ENCODE measurements at places on chromosomes 12 and 14.

DNA sequence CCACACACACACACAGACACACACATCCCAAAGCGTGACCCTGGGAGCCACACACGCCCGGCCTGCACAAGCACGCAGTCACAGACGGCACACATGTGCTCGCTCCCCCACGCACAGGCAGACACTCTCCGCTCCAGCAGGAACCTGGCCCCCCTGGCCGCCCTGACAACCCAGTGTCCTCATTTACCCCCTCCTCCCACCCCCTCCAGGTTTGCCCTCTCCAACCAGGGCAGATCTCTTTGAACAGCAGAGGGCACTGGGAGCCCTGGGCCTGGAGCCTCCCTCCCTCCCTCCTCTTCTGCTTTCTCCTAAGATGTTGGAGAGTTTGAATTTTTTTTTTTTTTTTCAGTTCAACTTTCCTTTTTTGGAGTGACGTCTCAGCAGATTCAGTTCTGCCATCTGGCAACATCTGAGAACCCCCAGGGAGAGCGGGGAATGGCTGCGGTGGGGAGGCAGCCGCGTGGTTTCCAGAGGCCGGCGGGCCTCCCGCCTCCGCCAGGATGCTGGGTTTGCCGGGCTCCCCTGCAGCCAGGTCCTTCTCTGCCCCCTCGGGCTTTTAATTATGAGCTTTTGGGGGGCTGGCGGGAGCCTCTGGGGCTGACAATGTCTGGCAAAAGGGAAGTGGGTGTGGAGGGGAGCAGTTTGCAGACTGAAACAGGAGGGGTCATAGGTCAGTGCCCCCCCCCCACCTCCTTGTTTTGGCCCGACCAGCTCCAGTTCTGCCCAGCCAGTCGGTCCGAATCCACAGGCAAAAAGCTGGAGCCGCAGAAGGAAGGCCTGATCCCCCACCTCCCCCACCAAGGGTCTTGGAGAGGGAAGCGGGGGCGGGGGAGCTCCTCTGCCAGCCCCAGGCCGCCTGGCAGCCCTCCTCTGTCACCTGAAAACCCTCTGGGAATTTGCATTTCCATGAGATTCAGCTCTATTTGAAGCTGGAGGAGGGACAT, 1.3 kb upstream of the NCOR2 start:
- peak; percentile 61 for DNase-seq

GRCh38 chr12:1445807-1446206, 148.6 kb downstream of the FBXL14 start:
- no peak for DNase-seq

DNA sequence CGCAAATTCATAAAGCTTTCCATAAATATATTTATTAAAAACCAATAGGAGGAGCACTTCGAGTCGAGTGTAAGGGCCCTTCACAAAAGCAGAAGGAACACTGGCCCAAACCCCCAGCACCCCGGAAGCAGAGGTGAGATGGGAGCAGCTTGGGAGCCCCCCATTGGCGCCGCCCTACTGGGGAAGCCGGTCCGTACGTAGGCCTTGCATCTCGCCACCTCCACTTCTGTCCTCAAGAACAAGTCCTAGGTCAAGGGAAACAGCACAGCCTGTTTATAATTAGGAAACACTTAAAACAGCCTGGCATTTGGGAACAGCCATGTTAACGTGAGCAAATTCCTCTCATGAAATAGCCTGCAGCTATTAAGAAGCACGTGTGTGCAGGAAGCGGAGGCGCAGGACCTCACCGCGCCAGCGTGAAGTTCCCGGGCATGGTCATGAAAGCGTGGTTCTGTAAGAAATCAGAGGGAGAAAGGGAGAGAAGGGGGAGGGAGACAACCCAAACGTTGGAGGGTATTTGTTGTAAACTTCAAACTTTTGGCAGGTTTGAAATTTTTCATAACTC, 7.7 kb downstream of the ANKRD9 start:
- no peak for DNase-seq

DNA sequence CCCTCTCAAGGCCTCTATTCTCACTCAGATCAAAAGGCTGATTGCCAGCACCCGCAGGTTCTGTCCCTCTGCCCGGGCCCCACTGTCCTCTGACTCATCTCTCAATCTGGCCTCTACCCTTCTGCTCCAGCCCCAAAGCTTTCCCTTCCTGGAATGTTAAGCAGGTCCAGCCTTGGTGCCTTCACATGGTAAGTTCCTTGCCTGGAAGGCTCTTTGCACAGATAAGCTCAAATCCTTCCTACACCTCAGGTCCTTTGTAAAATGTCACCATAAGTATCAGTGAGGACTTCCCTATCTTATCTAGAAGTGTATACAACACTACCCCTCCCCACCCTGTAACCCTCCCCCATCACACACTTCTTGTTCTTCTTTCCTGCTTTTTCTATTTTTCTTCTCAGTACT, 22.2 kb downstream of the LPCAT3 start:
- no peak for DNase-seq

DNA sequence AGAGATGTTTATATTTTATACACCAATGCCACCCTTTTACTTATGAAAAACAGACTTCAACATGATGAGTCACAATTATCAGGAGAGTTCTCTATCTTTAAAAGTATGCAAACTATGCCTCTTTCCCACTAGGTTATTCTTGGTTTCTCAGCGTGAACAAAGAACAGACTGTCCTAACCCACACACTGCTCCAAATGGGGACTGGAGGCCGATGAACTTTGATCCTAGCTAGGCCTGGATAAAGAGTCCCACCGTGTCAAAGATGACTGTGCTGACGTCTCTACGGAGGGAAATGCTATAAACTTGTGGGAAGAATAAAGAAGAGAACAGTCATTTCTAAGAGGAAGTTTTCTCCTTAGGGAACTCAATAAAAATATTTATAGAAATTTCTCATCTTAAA, 160.1 kb downstream of the EPS8 start:
- DNase-seq: no peak

GRCh38 chr14:34038358-34039057, 87.6 kb upstream of the EGLN3 start:
- DNase-seq: no peak

DNA sequence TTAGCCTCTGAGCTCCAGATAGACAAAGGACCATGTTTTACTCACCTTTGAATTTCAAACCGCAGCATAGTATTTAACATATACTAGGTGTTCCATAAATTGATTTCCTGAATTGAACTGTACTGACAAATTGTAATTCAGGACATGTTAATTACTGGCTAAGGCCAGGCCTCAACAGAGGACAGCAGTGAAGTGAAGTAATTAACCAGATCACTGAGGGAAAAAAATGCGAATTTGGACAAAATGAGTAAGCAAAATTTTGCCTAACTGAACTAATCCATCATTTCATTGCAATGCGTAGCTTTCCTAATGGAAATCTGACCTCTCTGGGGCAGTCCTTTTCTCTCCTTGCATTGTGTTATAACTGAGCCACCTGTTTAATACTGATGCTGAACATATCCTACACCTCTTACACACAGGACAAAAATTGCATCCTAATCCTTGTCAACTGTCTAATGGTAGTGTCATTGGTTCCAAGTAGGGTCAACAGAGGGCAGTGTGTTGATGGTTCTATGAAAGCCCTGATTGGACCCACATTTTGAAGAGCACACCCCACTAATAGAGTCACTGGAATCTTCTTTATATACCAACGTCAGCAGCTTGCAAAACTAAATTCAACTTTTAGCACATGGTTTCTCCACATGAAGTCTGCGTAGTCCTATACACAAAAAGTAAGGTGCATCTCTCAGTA, 148.4 kb downstream of the SLC25A21 start:
- DNase-seq: no peak

DNA sequence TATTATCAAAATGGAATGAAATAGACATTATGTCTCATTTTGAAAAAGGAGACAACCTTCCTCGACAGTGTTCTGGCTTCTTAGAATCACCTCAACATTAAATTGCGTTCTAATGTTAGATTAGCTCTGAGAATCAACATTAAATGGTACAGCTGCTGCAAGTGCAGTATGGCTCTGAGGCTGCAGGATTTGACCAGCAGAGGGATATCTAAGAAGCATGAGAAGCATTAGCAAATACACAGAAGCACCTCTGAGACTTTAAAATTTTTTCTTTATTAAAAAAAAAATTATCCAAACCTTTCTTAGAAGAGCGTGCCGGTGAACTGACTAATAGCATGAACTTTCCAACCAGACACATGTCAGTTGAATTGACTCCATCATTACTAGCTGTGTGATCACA, 253.4 kb upstream of the LRIG3 start:
- DNase-seq: no peak

DNA sequence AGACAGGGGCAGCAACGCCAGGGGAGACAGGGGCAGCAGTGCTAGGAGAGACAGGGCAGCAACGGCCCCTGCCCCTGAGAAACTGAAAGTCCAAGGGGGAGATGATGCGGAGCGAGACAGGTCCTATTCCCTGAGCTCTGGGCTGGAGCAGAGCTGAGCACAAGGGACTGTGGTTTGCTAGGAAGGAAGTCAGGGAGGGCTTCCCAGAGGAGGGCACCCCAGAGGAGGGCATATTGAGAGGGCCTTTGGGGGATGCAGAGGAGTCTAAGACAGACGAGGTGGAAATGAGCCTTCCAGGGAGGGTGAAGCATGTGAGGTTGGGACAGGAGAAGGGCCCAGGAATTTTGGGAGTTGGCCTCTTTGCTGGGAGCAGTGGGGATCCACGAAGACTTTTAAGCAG, 52.1 kb upstream of the BEGAIN start:
- DNase-seq: no peak

GRCh38 chr12:68225576-68226476, at the start of gene IL26:
TSS of gene IL26 (minus strand) at chr12:68225810. CDS start at chr12:68225756, 54 bp downstream.
- no peak for DNase-seq

GRCh38 chr12:14408208-14408607, 42.7 kb downstream of the ATF7IP start:
- DNase-seq: no peak

- peak; percentile 61 for DNase-seq
Measured at GRCh38 chr12:32025906-32026305, 66.7 kb downstream of the RESF1 start.

GRCh38 chr14:69460093-69460701, 24.3 kb upstream of the PLEKHD1 start:
- DNase-seq: peak; percentile 53

DNA sequence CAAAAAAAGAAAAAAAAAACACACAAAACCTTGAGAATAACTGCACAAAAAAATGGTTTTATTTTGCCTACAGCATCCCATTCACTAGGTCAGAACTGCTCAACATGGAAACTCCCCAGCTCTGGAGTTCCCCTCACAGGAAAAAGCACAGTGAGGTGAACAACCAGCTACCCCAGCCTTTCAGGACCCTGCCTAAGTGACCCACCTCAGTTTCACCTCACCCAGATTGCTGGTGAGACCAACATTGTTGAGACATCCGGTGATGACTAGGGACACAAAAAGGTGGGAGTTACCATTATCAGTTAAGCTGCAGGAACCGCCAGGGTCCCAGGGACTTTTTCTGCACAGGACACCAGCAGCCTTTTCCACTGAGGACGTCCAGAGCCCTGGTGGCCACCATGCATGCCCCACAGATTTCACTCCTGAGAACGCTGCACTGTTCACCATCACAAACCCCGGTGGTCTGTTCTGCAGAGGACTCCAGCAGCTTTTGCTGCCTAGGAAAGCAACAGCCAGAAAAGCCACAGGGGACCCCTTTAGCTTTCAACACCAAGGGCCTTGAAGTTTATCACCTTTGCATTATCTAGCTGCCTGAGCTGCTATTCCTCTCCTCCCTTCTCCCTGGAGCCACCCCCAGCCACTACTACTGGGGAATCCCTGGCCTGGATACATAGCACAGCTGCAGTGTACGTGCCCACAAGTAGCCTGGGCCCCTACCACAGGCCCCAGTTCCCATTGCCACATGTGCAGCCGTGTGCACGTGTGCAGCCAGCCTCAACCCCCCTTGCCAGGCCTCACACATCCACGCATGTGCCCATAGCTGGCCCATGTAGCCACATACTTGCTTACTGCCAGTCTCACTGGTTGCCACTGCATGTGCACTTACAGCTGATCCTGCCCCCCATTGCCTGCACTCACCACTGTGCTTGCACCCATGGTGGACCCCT, 62.5 kb upstream of the FAR2 start:
- DNase-seq: no peak

DNA sequence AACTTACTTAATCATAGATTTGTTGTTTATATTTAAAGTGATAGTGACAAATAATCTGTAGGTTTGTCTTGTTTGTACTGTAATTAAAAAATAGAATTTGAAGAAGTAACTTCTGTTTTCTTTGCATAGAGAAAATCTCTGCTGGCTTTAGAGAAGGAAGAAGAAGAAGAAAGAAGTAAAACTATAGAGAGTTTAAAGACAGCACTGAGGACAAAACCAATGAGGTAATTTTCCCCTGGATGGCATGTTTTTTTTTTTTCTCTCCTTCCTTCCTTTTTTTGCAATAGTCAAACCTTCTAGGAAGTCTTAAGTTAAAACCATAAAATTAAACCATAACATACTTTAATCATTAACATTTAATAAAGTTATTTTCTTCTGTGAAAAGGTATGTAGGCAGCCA, 131.9 kb downstream of the DAAM1 start:
- DNase-seq: no peak

GRCh38 chr14:74504412-74504811, 10.8 kb downstream of the ISCA2 start:
- DNase-seq: no peak

- no peak for DNase-seq
Measured at GRCh38 chr12:48000878-48001504, 3.3 kb downstream of the COL2A1 start.

DNA sequence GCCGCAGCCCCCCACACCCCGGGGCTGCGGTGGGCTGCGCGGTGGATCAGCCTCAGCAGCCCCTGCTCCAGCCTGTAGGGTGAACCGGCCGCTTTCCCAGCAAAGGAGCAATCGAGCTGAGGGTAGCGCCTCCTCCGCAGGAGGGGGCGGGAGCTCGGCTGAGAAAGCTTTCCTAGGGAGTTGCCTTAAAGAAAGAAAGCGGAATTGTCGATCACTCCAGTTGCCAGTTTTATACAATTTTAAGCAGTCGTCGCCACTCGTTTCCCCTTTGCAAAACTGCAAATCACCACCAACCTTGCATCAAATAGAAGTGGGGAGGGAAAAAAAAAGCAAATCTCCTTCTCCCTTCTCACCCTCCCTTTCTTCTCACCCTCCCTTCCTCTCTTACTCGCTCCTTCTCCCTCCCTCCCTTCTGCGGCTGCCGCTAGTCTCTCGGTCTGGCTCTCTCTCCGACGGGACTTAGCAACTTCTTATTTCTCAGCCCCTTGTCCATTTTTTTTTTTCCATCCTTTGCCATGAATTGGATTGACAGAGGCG, at the start of gene PDE3A:
PDE3A (plus strand) TSS at position 424 of the 537 bp plus-strand sequence. CDS start 748 bp downstream, outside the sequence.
- no peak for DNase-seq

DNA sequence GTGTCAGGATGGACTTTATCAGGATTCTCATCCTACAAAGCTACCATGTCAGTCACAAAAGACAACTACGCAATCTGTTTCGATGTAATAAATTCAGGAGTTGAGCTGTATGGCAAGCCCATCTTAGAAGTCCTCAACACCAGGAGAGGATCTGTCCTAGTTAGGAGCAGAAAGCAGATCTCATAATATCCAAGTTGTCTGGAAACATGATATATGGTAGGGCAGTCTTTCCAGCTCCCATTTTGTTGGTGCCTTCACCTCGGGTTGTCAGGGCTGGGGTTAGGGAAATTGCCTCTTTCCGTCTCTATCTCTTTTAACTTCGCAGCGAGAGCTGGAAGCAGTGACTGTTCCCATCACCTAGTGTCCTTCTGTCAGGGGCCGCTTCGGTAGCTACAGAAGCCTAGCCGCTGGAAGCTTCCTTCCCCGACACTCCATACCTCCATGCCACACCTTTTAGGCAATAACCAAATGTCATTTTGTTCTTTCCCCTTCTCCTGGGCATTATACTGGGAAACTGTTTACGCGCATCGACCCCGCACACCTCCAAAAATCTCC, 1.4 kb downstream of the NIN start:
- DNase-seq: no peak

- no peak for DNase-seq
Measured at GRCh38 chr14:105325303-105325702, 10.8 kb downstream of the PACS2 start.

GRCh38 chr12:95446506-95446900, 27.4 kb upstream of the METAP2 start:
- no peak for DNase-seq

All from activated naive CD8-positive, alpha-beta T cell treated with anti-CD3 and anti-CD28 coated beads for 36 hours (primary cell).